ENCODE measurements at places on chromosomes 4 and X.

DNA sequence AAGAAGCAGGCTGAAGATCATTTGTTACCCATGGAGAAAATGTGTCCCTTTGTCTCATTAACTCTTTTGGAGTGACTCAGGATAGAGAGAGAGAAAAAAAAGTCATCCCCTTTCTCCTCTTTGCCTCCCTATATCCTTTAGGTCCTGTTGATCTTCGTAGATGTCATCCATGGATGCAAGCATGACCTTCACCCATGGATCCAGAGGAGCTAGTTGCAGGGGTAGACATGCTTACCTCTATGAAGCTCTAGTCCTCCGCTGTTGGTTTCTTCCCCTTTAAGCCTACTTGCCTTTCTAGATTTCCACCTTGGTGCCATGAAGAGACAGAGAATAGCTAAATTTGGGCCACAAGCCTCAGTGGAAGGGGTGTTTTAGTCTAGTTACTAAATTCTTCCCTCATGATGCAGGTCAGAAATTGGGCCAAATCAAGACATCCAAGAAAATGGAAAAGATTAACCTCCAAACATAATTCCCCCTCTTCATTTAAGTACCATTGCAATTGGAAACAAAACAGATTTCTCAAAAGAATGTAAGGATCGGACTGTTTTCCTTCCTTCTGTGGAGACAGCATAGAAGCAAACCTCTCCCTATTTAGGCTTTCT is 178.4 kb downstream of the TECRL start:
- no peak for DNase-seq

DNA sequence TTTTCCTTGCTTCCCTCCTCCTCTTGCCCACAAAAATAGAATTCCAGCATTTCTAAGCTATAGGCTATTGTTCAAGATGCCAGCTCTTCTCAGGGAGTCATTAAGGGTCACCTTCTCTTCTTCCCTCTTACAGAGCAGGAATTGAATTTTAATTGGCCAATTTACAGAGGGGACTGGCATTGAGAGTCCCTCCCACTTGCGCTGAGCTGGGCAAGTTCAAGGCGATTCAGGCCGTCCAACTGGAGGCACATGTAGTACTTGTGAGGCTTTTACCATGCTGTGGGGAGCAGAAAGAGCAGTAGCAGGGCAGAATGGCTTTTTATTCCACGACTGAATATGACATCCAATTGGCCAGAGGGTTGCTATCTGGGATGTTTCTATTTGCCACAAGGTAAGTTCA is 181.9 kb downstream of the SOWAHB start:
- DNase-seq = no peak

DNA sequence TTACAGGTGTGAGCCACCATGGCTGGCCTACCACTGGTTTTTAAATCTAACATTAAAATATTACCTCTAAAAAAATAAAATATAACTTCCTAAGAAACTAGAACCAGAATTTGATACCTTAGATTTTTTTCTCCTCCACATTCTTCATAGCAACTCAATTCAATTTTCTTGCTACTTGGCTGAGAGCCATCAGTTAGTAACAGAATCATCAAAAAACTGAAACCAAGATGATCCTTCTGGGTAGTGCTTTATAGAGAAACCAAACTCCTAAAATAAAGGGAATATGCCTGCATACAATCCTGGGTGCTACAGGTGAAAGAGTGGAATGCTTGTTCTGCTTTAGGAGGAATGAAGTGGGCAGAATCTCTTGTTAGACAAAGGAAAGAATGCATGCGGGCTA is 64.4 kb downstream of the RPS3A start:
- DNase-seq = no peak

- DNase-seq = no peak
These were observed 112.5 kb upstream of the ATP6AP2 start for GRCh38 chrX:40468033-40468846.

DNA sequence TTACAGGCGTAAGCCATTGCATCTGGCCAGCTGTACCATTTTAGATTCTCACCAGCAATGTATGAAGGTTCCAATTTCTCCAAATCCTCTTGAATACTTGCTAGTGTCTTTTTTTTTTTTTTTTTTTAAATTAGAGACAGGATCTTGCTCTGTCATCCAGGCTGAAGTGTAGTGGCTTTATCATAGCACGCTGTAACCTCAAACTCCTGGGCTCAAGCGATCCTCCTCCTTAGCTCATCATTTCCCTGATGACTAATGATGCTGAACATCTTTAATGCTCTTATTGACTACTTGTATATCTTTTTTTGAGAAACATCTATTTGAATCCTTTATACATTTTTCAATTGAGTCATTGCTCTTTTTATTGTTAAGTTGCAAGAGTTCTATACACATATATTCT is 40.3 kb downstream of the HDAC8 start:
- DNase-seq = no peak

All from vagina (tissue), 2 donors.